ENCODE measurements at places on chromosomes 16 and 17. TPM values are rescaled to one million over a fixed set of nuclear protein-coding genes. Genes with fewer than 3 reads are reported as not detected.

GRCh38 chr16:55773859-55774549 is 58.9 kb downstream of the CES1 start:
- no peak overlapping the region for H3K4me3 ChIP-seq
- no peaks in the 10 kb centered on the region for H3K4me1 ChIP-seq
- DNase-seq, result no peak
- H3K27me3 ChIP-seq, result peaks cover 13% of the 10 kb centered on the region
- H3K36me3 ChIP-seq, result no peaks in the 10 kb centered on the region
- no peak overlapping the region for H3K27ac ChIP-seq

- H3K4me3 ChIP-seq, result no peak overlapping the region
- no peak for DNase-seq
- peaks cover 14% of the 10 kb centered on the region for H3K4me1 ChIP-seq
- no peaks in the 10 kb centered on the region for H3K27me3 ChIP-seq
- H3K27ac ChIP-seq, result no peak overlapping the region
These were observed 159.5 kb downstream of the MSI2 start for GRCh38 chr17:57415751-57416207.

DNA sequence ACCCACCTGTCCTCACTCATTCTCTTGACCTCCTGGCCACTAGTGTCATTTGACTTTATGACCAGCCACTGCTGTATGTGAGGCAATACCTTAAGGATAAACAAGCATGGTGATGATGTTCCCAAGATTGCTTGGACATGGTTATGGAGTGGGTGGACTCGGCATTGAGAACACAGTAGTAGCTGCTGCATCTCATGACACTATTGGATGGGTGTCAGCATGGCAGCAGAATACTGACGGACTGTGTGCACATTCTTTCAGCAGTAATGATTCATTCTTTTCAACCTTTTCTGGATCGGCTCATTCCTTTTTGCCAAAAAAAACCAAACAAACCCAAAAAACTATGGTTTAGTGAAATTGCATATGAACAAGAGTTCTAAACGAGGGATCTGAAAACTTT is 13.5 kb downstream of the SPECC1 start:
- DNase-seq, result no peak
- no peaks in the 10 kb centered on the region for H3K4me1 ChIP-seq
- no peak overlapping the region for H3K27ac ChIP-seq
- H3K4me3 ChIP-seq, result no peak overlapping the region
- peaks cover 12% of the 10 kb centered on the region for H3K36me3 ChIP-seq

DNA sequence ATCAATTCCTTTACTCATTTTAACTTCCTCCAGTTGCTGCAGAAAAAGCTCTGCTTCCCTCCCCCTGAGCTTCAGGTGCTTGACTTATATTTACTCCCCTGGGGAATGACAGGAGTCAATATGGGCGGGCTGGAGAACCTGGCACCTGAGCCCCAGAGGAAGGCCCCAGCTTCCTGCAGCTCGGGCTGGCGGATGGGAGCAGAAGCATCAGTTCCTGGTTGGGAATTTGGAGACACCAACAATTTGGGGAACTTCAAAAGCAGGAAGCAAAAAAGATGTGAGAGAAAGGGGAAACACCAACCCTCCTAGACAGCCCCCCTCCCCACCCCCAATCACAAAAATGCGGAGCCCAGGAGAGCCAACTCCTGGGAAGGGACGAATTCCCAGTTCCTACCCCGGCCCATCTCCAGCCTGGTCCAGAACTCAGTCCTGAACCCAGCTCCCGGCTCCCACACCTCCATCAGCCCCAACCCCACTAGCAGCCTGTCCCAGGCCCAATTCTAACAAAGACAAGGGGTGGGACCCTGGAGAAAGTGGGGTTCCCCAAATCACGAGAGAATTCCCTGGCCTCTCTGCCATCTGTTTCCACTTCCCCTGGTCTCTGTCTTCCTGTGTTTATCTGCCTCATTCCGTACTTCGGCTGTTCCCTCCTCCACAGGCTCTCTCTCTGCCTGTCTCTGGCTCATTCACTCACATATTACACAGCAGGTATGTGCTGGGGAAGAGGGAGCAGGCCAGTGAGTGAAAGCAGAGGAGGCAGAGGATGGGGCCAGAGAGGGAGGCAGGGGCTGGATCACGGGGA is 16.2 kb upstream of the ASGR2 start:
- H3K4me1 ChIP-seq, result peaks cover 9% of the 10 kb centered on the region
- no peak for DNase-seq
- H3K36me3 ChIP-seq, result no peaks in the 10 kb centered on the region
- H3K27ac ChIP-seq, result peak overlapping the region; percentile 50
- H3K27me3 ChIP-seq, result peaks cover 87% of the 10 kb centered on the region
- peak overlapping the region; percentile 40 for H3K4me3 ChIP-seq

DNA sequence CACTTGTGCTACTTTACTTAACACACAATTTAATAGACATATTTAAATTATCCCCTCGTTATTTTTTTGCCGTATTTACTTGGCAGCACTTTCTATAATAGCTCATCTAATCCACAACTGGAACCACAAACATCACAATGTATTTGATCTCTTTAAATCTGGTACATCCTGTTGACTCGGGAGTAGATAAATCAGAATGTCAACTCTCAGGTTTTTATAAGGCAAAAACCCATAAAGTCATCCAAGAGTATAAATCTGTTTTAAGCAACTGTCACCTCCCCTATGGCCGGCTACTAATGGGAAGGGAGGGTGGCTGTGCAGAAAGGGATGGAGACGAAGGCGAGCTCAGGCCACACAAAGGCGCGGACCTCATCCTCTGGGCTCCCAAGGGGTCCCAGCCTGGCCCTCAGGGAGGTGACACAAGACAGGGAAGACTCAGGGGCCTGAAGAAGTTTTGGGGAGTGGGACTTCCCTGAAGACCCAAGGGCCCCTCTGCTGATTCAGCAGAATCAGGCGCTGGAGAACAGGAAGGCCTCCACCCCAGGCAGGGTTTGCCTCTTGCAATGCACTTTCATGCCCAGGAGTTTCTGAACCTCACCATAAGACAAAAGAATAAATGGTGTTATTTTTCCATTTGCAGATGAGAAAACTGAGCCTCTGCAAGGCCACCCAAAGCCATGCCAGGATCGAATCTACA is 122.5 kb downstream of the ZNF423 start:
- no peak overlapping the region for H3K4me3 ChIP-seq
- H3K4me1 ChIP-seq, result peaks cover 12% of the 10 kb centered on the region
- H3K36me3 ChIP-seq, result peaks cover 22% of the 10 kb centered on the region
- DNase-seq, result no peak
- H3K27ac ChIP-seq, result no peak overlapping the region

DNA sequence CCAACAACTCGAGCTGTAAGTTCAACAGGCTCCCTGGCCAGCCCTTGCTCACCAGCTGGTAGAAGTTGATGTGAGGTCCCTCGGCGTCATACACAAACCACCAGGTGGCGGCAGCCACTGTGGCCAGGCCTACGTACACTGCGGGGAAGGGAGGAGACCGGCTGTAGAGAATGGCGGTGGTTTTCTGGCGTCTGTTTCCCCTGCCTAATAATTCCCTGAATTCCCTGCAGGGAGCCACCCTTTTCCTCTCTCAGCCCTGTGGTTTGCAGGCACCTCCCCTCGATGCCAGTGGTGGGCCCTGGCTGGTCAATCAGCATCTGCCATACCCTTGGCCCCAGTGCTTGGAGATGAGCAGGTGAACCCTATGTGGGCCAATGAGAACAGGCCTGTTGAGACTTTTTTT is 18.9 kb upstream of the P2RX1 start:
- H3K4me3 ChIP-seq, result no peak overlapping the region
- H3K36me3 ChIP-seq, result peaks cover 7% of the 10 kb centered on the region
- H3K27ac ChIP-seq, result no peak overlapping the region
- H3K27me3 ChIP-seq, result no peaks in the 10 kb centered on the region
- DNase-seq, result peak; percentile 68

GRCh38 chr17:31688701-31689100 is 170.3 kb downstream of the COPRS start:
- H3K27me3 ChIP-seq, result no peaks in the 10 kb centered on the region
- H3K4me3 ChIP-seq, result no peak overlapping the region
- no peaks in the 10 kb centered on the region for H3K36me3 ChIP-seq

DNA sequence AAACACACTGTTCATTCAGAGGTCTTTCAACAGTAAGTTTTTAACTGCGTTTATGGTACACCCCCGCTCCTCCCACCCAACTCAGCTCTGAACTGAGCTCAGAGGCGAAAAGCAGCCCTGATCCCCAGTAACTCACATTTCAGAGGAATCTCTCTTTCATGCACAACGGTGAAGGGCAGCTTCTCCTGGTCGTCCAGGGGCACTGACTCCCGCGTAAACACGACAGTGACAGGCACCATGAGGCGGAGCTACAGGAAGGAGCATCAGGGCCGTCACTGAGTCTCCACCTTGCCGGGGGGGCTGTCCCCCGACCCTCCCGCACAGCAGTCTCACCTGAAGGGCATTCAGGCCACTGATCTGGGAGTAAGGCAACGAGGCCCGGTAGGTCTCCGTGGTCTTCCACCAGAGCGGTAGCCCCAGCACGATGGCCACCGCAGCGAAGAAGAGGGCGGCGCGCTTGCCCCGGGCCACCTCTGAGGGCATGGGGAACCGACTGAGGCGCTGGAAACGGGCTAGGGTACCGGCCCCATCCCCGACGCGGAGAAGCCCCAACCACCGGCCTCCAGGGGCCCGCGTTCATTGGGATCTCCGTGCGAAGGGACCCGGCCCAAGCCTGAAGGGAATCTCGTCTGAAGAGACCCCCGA is 486 bp downstream of the PIGS start:
- H3K27me3 ChIP-seq, result no peaks in the 10 kb centered on the region
- H3K4me1 ChIP-seq, result peaks cover 57% of the 10 kb centered on the region
- peak overlapping the region; percentile 93 for H3K4me3 ChIP-seq
- peaks cover 16% of the 10 kb centered on the region for H3K36me3 ChIP-seq
- H3K27ac ChIP-seq, result peak overlapping the region; percentile 84

GRCh38 chr16:19898924-19899604 is 14.4 kb upstream of the GPRC5B start:
- no peaks in the 10 kb centered on the region for H3K4me1 ChIP-seq
- H3K36me3 ChIP-seq, result no peaks in the 10 kb centered on the region
- DNase-seq, result no peak
- H3K27me3 ChIP-seq, result peaks cover 15% of the 10 kb centered on the region
- H3K4me3 ChIP-seq, result no peak overlapping the region
- H3K27ac ChIP-seq, result no peak overlapping the region

GRCh38 chr17:79083191-79083971 is 8.8 kb downstream of the ENGASE start:
- H3K36me3 ChIP-seq, result peaks cover 89% of the 10 kb centered on the region
- H3K27ac ChIP-seq, result no peak overlapping the region
- no peak overlapping the region for H3K4me3 ChIP-seq

DNA sequence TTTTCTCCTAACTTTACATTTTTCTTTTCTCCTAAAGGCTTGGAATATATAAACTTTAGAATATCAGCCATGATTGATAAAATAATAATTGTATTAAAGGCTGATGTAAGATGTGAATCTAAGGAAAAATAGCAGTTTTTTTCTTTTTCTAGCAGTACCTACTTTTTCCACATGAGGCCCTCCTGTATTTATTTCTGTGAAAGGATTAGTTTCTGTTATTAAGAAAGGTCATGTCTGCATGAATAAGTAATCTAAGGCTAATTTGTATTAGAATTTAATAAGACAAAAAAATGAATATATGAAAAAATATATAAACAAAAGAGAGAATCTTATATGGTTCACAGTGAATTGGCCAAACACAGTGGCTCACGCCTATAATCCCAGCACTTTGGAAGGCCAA is 85.3 kb downstream of the STXBP4 start:
- no peaks in the 10 kb centered on the region for H3K4me1 ChIP-seq
- no peak overlapping the region for H3K4me3 ChIP-seq
- no peak overlapping the region for H3K27ac ChIP-seq
- peaks cover 5% of the 10 kb centered on the region for H3K36me3 ChIP-seq
- H3K27me3 ChIP-seq, result no peaks in the 10 kb centered on the region
- DNase-seq, result no peak

- H3K27me3 ChIP-seq, result no peaks in the 10 kb centered on the region
- H3K4me3 ChIP-seq, result no peak overlapping the region
- peaks cover 18% of the 10 kb centered on the region for H3K4me1 ChIP-seq
- H3K27ac ChIP-seq, result no peak overlapping the region
- no peak for DNase-seq
These were observed 8.4 kb downstream of the GDE1 start for GRCh38 chr16:19513377-19514053.

- no peak for DNase-seq
- no peak overlapping the region for H3K27ac ChIP-seq
- H3K36me3 ChIP-seq, result peaks cover 61% of the 10 kb centered on the region
- no peaks in the 10 kb centered on the region for H3K27me3 ChIP-seq
- H3K4me3 ChIP-seq, result no peak overlapping the region
These were observed 117.4 kb downstream of the CLEC16A start for GRCh38 chr16:11061629-11062270.

GRCh38 chr17:40992666-40993065 is 1.3 kb downstream of the KRTAP3-3 start:
- H3K4me3 ChIP-seq, result no peak overlapping the region
- H3K27me3 ChIP-seq, result peaks cover 83% of the 10 kb centered on the region

- H3K4me1 ChIP-seq, result peaks cover 98% of the 10 kb centered on the region
- peaks cover 30% of the 10 kb centered on the region for H3K36me3 ChIP-seq
- DNase-seq, result no peak
- peak overlapping the region; percentile 84 for H3K4me3 ChIP-seq
These were observed 9.4 kb downstream of the SEC14L1 start for GRCh38 chr17:77150196-77150595.

- H3K27ac ChIP-seq, result no peak overlapping the region
- H3K4me3 ChIP-seq, result no peak overlapping the region
- no peak for DNase-seq
- H3K36me3 ChIP-seq, result no peaks in the 10 kb centered on the region
- H3K4me1 ChIP-seq, result no peaks in the 10 kb centered on the region
These were observed 1576.8 kb downstream of the CDH8 start for GRCh38 chr16:60459463-60459862.

DNA sequence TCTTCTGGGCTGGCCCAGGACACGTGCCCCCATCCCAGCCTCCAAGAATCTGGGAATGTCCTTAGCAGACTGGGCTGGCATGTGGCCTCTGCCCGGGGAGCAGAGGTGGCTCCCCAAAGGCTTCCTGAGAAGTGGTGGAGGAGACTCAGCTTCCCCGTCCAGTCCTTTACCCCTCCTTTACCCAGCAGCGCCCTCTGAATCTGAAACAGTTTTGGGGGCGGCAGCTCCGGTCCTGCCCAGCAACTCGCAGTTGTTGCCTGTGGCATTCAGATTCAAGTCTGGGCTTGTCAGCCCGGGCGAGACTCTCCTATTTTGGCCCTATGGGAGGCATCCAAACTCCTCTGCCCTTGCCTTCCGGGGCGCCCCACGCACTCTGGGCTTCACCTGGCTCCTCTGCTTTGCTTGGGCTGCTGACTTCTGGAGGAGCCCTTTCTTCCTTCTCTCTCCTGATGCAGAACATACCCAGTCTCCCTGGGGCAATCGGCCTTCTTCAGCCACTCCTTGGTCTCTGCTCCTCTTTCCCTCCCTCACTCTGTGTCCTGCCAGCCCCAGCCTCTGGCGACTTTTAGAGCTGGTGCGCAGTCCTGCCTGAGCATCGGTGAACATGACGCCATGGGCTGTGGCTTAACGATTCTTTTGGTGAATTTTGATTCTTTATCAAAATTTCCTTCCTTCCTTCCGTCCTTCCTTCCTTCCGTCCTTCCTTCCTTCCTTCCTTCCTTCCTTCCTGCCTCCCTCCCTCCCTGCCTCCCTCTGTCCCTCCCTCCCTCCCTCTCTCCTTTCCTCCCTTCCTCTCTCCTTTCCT is 55.2 kb downstream of the CMIP start:
- H3K36me3 ChIP-seq, result no peaks in the 10 kb centered on the region
- no peak overlapping the region for H3K27ac ChIP-seq
- H3K4me3 ChIP-seq, result no peak overlapping the region
- H3K4me1 ChIP-seq, result peaks cover 77% of the 10 kb centered on the region

KCNG4 gene
- not detected for total RNA-seq

RASL10B gene
- total RNA-seq, result 18.4 TPM

ENPP7 gene
- total RNA-seq, result not detected

FBXL16 gene
- total RNA-seq, result 0.08 TPM

AANAT gene
- total RNA-seq, result not detected

UTP18 gene
- total RNA-seq, result 6.8 TPM

Measured in left ventricle myocardium inferior (tissue), 1 donor.